ENCODE measurements at places on chromosomes 12 and 14.

- no peak for DNase-seq
Observed at GRCh38 chr14:91883753-91884152, 16.4 kb upstream of the TC2N start.

DNA sequence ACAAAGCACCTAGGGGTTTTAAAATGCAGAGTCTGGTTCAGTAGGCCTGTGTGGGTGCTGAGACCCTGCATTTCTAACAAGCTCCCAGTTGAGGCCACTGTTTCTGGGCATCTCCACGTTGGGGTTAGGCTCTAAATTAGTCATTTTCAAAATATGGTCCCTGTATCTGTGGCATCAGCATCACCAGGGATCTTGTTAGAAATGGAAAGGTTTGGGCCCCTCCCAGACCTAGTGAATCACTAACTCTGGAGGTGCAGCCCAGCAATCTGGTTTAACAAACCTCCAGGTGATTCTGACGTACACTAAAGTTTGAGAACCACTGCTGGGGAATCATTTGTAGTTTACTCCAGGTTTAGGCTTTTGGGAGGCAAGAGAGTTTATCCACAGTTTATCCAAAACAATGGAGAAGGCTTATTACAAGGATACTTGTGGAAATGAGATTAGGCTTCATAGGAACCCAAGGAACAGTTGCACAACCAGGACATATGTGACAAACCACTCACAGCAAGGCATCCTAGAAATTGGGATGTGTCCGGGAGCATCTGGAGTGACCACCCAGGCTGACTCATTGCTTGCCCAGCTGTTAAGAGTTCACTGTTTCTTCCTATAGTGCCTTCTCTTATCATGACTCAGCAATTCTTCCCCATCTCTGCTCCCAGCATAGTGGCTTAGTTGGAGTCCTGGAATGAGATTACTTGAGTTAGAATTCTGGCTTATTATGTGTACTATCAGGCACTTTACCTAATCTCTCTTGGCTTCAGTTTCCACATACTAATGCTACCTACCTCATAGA lies 71.6 kb upstream of the STXBP6 start:
- DNase-seq = no peak

GRCh38 chr14:102726191-102726949 lies 50.9 kb upstream of the TRAF3 start:
- DNase-seq = no peak

GRCh38 chr14:92519246-92520101 lies 5.9 kb downstream of the RIN3 start:
- DNase-seq = no peak

GRCh38 chr12:84696908-84697540 lies 215.6 kb downstream of the SLC6A15 start:
- DNase-seq = no peak
